ENCODE measurements at places on chromosomes 4 and X.

DNA sequence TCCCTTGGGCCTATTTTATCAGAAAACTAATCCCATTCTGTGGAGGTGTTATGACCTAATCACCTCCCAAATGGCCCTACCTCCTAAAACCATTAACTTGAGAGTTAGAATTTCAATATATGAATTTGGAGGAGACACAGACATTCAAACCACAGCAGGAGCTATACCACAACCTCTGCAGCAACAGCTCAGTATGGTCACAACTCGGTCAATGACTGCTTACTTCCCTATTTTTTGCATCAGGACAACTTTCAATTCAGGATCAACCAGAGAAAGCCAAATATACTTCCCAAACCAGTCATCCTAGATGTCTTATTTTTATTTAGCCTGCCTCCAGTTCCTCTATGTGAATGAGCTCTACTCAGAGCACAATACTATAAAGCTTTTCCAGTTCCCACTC, 11.3 kb upstream of the SMARCA5 start:
- DNase-seq = no peak

DNA sequence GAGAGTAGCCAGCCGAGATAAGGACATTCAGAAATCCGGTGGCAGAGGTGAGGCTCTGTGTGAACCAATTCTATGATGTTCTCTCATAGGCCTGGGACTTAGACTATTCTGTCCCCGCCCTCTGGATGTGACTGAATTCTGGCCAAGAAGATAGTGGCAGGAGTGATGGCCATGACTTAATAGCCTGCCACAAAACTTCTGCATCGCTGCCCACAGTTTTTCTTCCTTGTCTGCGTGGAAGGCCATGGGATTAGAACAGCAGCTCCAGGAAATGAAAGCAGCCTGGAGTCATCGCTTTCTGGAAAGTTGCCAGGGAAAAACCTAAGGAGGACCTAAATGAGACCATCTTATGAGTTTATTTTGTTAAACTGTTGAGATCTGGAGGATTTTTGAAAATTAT, 134.7 kb downstream of the F11 start:
- DNase-seq = peak; percentile 31

DNA sequence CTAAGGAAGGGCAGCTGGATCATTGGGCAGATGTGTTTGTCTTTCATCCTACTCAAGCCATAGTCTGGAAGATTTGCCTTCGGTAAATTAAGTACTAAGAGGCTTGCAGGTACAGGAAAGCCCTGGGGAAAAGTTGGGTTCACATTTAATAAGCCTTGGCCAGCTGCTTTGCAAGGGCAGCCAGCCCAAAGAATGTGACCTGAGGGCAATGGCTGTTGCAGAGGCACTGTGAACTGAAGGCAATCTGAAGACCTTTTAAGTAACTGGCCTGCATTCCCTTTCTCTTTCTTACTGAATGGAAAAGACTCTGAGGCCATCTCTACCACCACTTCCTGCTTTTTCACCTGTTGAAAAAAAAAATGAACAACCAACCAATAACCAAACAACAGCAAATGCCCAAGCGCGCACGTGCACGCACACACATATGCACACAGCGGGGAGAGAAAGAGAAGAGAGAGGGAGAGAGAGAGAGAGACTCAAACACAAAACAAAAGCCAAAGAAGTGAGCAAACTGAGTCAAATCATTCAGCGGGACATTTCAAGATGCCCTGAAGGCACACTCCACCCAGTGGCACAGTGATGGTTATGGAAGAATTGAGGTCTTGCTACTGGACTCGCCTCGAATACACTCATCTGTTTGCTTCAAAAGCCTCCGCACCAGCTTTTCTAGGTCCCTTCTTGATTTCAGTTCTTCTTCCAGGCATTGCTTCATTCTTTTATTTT, 19.6 kb downstream of the CD40LG start:
- DNase-seq = no peak

- DNase-seq = peak; percentile 72
Measured at GRCh38 chrX:134244043-134244442, 7.1 kb downstream of the CCDC160 start.

GRCh38 chr4:153024466-153024865, 88.3 kb downstream of the FHDC1 start:
- no peak for DNase-seq

DNA sequence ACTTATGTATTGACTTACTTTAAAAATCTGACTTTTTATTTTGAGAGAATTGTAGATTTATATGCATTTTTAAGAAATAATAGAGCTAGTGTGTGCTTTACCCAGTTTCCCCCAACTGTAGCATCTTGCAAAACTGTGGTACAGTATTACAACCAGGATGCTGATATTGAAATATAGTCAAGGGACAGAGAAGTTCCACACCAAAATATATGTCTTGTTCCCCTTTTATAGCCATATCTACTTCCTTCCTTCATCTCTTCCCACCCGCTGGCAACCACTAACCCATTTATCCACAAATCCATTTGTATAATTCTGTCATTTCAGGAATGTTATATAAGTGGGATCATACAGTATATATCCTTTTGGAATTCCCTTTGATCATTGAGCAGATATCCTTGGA, 16.8 kb downstream of the KDM6A start:
- DNase-seq = no peak

DNA sequence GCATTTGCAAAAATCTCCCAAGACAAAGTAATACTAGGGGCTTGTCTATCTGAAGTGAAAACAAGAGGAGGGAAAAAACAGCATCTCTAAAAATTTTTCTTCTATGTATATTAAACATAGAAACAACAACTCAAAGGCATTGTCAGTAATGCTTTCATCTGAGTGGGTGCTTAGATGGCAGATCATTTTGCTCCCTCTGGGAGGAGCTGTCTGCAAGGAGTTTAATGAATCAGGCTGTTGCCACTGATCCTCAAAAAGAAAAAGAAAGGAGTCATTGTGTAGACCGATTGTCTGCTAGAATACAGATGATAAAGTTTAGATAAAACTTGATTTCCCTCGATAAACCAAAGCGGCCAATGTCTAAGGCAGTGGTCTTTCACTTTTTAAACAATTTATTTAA, 49.7 kb upstream of the KLHL8 start:
- peak; percentile 81 for DNase-seq

DNA sequence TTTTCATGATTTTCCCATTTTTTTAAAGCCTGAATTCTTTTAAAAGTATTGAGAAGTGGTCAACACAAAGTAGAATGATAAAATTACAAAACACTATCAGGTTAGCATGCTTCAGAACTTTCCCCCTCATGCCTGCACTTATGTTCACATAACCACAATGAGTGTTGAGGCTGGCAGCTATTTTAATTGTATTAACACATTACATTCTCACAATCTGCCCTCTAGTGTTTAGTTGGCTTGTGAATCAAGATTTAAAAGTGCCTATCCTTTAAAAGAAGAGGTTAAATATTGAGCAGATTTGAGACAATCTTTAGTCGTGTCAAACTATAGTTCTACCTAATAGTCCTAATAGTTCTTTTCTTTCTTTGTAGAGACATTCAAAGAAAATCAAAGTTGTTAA, 93.6 kb upstream of the NAP1L5 start:
- DNase-seq = peak; percentile 58

DNA sequence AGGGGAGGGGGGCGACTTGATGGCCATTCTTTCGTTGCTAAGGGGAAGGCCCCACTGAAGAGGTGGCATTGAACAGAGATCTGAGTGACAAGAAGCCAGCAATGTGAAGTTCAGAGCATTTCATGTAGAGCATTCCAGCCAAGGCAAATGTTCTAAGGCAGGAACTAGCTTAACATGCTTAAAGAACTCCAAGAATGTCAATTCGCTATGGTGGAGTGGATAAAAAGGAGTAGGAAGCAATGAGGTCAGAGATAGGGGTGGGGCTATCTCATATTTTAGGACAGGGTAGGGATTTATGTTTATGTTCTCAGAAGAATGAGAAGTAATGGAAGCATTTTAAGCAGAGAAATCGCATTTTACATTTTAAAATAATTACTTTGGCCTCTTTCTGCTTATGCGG, 130.9 kb downstream of the TTC29 start:
- no peak for DNase-seq

GRCh38 chr4:81397635-81398034, 74.1 kb downstream of the RASGEF1B start:
- DNase-seq = no peak

DNA sequence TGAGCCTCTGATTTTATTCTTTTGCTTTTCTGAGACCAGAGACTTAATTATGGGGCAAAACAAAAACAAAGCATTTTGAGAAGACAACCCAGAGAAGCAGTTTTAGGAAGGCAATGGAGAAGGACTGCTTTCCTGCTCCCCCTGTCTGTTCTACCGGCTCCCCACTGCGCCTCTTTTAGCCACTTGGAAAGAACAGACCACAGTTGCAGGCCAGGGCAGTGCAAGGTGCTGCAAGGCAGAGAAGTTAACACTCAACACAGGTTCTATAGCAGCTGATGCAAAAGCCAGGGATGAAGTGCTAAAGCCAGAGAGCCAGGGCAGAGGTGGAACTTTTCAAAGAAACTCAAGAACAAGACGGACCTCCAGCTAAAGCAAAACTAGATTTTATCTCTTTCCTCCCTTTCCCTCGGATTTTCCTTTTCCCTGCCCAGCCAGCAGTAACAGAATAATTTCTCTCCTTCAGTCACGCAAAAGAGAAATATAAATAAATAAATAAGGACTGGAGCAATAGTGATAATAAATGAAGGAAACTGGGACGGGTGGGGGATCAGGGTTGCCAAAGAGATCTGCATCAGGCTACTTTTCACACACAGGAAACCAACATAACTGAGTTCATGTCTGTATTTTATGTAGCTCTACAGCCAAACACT, 10.4 kb downstream of the SH3RF1 start:
- DNase-seq = no peak

DNA sequence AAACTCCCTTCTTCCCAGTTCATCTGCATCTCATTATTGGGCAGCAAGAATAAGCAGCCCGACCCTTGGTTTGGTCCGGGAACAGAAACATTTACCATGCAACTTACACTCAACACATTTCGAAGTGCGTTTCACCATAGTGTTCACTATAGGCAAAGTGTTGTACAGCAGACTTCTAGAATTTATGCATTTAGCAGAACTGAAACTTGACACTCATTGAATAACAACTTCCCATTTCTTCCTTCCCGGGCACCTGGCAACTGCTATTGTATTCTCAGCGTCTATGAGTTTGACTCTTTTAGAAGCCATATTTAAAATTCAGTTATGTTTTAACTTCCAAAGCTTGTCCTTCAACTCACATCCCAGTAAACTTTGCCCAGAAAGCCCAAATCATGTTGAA, 840.6 kb downstream of the NLGN4X start:
- no peak for DNase-seq

GRCh38 chrX:19702856-19703255, 184.5 kb downstream of the SH3KBP1 start:
- no peak for DNase-seq

DNA sequence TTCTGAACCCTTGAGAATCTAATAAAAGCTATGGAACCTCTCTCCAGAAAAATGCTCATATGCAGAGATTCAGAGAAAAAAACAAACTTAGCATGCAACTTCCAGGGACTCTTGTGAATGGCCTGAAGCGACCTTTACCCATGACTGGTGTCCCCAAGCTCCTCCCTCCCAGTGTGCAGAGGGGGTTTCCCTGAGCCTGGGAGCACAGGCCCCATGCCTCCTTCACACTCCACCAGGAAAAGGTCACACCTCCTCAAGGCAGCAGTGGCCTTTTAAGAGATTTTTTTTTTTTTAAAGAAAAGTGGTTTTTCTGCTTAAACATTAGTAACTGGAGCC, 13.3 kb upstream of the UBA6 start:
- DNase-seq = no peak

- no peak for DNase-seq
Measured at GRCh38 chr4:15412461-15412860, 15.4 kb upstream of the C1QTNF7 start.

DNA sequence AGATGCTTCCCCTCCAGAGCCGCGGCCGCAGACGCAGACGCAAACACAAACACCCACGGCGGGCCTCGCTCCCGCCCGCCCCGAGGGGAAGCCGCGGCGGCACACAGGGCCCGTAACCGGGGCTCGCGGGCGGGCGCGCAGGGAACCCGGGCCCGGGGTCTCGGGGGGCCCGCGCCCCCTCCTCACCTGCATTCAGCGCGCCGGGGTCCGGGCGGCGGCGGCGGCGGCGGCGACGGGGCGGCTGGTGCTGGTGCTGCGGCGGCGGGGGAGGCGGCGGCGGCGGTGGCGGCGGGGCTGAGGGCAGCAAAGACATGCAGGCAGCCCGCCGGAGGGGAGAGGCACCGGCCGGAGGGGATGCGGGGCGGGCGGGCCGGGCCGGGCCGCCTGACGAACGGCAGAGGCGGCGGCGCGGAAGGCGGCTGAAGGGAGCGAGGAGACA, 255 bp upstream of the CNOT6L start:
- DNase-seq = peak; percentile 17

- DNase-seq = no peak
Measured at GRCh38 chr4:107247738-107248137, 211.6 kb upstream of the DKK2 start.

- peak; percentile 28 for DNase-seq
Measured at GRCh38 chr4:156473151-156473550, 498.4 kb downstream of the PDGFC start.

DNA sequence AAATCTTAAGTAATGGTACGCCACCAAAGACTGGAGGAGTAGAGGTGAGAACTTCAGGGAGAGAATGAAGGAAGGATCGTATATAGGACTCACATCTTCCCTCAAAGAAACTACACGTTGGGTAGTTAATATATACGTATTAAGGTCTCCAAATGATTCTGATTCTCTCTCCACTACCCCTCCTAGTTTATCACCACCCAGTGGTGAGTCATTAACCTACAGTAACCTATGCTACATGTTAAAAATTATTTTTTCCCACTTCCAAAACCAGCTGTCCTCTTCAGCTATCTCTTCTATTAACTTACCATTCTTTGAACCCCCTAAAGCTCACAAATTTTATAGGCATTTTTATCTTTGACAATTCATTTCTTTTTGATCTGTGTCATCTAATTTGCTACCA, 69.7 kb downstream of the RPS6KA6 start:
- DNase-seq = no peak

DNA sequence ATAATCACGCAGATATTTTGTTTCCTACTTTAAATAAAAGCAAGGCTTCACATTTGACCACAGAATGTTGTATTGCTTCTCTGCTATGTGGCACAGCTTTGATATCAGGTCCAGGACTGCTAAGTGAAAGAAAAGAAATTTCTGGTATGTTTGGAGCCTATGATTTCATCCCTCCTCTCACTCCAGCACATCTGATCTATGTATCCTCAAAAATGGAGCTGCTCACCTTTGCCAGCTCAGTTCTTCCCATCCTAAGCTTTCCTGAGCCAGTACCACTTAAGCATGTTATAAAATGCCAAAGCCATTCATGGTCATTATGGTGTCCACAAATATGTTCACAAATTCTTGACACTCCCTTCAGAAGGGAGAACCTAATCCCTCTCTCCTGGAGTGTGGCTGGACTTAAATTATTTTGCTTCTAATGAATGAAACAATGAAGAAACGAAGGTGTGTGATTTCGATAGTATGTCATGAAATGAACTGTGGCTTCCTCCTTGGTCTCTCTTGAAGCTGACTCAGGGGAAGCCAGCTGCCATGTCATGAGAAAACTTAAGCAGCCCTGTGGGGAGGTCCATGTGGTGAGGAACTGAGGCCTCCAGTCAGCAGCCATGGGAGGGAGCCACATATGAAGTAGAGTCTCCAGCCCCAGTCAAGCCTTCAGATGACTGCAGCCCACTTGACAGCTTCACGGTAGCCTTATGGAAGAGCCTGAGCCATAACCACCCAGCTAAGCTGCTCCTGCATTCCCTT, 207.7 kb downstream of the MGST2 start:
- DNase-seq = peak; percentile 58

Data from choroid plexus epithelial cell (primary cell).